CD4-positive, alpha-beta memory T cell (primary cell): ENCODE measurements at places on chromosomes 6 and 20. TPM values are rescaled to one million over a fixed set of nuclear protein-coding genes. Genes with fewer than 3 reads are reported as not detected.

The LRRC1 gene
- total RNA-seq, result 4.6 TPM

The DPPA5 gene
- not detected for total RNA-seq

The MYMX gene
- not detected for total RNA-seq

The SPATS1 gene
- not detected for total RNA-seq

The SLC12A5 gene
- total RNA-seq, result not detected

The TNF gene
- 28.2 TPM for total RNA-seq

The C6orf118 gene
- not detected for total RNA-seq

The PGK2 gene
- not detected for total RNA-seq

The LGSN gene
- 0.15 TPM for total RNA-seq

The MPIG6B gene
- total RNA-seq, result not detected

The CEP57L1 gene
- total RNA-seq, result 9.2 TPM
